ENCODE measurements at places on chromosomes 11 and 22.

DNA sequence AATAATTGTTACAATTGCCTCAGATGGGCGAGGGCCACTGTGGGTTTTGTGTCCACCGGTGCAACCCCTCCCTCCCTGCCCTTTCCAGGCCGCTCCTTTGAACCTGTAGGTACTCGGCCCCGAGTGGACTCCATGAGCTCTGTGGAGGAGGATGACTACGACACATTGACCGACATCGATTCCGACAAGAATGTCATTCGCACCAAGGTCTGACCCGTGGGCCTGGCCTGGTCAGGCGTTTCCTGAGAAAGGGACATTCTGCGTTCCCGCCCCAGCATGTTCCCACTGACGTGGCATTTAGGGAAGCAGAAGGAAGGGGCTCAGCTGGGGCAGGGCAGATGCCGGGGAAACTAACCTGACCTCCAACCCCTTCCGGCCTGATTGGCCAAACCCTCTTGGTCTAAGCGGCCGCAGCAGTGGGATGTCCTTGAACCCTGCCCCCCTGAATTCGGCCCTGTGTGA is 10.1 kb downstream of the SIDT2 start:
- no peak for DNase-seq

- no peak for DNase-seq
Observed at GRCh38 chr11:124108156-124108555, 7.1 kb upstream of the VWA5A start.

DNA sequence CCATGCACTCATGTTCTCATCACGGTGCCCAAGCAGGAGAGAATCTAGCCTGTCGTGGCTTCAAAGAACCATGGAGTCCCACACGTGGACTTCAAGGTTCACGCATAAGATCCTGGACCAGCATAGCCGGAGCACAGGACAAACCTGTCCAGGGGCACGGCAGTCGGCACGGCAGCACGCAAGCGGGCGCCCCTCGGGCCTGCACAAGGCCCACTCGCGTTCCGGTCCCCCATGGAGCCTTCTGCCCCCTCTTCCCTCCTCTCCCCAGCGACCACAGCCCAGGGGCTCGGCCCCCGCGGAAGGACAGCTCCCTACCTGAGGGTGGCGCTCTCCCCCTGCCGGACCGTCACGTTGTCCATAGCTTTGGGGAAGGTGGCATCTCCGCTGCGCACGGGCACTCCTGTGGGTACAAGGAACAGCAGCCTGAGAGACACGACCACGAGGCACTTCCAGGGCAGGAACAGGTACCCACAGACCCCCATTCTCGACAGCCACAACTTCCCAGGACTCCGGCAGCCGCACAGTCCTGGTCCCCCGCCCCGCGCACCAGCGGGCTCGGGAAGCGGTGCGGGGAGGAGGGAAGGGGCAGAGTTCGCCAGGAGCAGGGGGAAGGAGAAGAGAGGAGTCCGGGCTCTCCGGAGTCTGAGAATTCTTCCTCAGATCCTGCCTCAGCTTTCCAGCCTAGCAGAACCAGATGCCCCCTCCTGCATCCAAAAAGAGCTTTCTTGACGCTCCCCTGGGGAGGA is 589.5 kb downstream of the OPCML start:
- DNase-seq, result no peak

DNA sequence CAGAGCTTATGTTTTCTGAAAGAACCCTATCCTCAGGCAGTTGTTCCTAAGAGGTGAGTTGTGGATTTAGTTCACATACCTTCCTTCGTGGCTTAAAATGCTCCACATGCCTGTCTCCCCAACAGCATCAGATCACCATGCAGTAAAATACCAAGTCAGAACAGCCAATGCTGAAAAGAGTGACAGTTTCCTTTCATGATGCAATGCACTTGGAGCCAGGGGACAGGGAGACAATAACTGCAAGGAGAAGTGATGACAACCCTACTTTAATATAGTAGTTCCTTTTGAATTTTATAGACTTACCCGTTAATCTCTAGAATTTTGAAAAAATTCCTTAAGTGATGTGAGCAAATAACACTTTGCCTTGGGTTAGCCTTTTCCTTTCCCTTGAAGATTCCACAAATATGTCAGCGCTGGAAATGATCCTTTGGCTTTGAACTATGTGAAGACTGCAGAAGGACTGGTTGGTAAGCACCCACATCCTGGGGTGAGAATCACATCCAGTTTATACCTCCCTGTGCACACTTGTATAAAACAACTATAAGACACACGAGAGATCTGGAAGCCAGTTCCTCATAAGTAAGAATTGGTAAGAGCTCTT is 71.2 kb downstream of the PIWIL4 start:
- no peak for DNase-seq

GRCh38 chr11:45262900-45263299 is 23.2 kb downstream of the SYT13 start:
- no peak for DNase-seq

DNA sequence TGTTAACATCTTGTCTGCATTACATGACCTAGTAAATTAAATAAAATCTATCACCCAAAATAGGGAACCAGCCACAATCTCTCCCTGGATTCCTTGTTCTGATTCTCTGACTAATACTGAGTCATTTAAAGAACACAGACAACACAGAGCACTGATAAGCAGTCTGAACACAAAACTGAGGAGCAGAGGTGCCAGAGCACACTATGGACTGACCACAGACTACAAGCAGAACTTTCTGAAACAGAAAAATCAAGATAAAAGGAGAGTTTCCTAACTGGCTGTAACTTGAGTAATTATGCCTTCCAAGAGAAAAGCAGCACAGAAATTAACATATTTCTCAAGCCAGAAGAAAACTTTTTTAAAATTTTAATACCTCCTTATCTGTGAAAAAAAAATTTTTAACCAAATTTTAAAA is 128.8 kb downstream of the SGSM3 start:
- no peak for DNase-seq

- DNase-seq, result peak; percentile 64
Observed at GRCh38 chr11:72613977-72614376, 60.2 kb downstream of the PDE2A start.

GRCh38 chr11:76902121-76903014 is 41.6 kb downstream of the ACER3 start:
- DNase-seq, result no peak

- DNase-seq, result no peak
Observed at GRCh38 chr11:27186580-27186979, 146.0 kb downstream of the BBOX1 start.

GRCh38 chr11:23112987-23113886 is 253.0 kb upstream of the CCDC179 start:
- no peak for DNase-seq

GRCh38 chr11:108632041-108632704 is 32.7 kb upstream of the DDX10 start:
- no peak for DNase-seq

All from heart left ventricle (tissue), 16 donors.